ENCODE measurements at places on chromosomes 3 and 15.

DNA sequence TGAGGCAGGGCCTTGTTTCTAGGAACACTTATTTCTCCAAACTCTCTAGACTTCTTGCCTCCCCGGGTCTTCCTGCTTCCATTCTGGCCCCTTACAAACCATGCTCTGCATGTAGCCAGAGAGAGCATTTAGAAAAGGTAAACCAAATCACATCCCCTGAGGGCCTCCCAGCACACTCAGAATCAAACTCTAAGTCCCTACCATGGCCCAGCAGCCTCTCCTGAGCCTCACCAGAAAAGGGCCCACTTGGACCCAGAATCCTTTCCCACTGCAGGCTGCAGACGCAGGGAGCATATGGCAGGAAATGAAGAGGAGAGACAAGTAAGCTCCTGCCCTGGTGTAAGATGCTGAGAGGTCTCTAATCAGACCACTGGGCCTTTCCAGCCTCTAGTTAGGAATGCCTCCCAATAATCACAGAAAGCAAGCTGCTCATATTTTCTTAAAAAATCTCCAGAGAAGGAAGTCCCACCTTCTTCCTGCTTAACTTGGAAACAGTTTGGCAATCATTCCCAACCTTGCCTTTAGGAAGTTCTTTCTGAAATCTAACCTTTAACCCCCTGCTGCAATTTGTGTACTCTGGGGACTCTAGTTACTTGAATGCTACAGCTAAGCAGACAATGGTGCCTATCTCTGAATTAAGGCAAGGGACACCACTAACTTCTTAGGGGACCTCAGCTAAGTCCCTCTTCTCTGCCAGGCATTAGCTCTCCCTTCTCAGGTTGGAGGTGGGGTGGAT lies 4.2 kb downstream of the AMOTL2 start:
- no peak for DNase-seq

DNA sequence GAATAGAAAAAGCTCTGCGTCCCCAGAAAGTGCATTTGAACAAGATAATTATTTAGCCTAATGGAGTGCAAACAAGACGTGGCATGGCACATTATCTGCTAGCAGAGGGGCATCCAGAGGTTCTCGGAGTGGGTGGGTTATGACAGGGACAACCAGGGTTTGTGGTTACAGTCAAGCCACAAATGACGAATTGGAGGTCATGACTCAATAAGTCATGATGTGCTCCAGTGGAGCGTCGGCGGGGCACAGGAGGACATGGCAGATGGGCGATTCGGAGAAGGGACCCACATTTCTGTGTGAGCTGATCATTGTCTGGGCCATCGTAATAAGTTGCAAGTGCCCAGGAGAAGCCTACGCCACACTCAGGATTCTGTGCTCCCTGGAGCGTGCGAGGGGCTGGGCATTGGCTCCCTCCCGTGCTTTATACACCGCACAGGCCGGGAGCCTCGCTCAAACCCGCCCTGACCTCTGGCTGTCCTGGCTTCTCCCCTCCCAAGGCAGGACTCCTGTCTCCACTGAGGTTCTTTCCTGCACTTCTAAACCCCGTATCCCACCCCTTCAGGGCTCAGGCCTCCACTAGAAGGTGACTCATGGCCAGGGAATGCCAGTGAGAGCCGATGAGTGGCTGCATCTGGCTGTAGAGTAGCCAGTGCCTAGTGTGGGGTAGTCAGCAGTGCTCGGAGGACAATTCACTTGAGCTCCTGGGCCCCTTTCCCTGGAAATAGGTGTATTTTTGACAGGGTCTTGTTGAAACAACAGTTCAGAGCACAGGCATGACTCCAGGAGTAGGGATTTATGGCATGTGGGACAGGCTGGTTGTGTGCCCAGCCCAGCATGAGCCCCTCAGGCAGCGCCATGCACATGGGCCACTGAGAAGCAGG lies 67.4 kb downstream of the GRIP2 start:
- peak; percentile 88 for DNase-seq

GRCh38 chr3:6039971-6040370 lies 820.9 kb upstream of the GRM7 start:
- no peak for DNase-seq

DNA sequence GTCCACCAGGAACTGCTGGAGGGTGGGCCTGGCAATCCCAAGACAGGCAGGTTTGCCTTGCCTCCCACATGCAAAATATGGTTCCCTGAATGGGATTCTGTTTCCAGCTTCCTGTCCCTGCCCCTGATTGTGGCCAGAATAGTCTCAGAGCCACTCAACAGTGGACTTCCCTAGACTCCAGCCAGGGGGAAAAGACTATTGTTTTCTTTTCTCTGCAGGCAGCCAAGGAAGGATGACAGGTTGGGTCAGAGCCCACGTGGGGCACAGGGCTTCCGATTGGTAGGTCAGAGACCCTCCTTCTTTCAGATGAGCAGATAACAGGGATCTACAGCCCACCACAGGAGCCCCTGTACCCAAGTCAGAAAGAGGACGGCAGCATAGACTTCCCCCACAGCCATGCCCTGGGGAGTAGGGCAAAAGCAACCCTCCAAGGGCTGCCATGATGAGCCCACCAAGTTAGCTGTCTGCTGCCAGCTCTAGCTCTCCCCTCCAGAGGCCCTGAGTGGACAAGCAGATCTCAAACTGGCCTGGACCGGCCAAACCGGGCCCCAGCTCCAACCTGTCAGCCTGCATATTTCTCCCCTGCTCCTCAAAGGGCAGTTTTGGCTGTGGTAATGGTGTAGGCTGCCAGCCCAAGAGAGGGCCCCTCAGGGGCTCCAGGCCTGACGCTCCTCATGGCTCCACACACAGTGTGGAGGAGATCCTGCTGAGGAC lies 6.4 kb downstream of the TLR9 start:
- DNase-seq: no peak

- no peak for DNase-seq
Measured at GRCh38 chr15:57305009-57305408, 71.3 kb upstream of the CGNL1 start.

GRCh38 chr3:58101499-58102389 lies 93.5 kb downstream of the FLNB start:
- no peak for DNase-seq

- no peak for DNase-seq
Measured at GRCh38 chr3:40468018-40468417, 8.9 kb upstream of the ZNF619 start.

DNA sequence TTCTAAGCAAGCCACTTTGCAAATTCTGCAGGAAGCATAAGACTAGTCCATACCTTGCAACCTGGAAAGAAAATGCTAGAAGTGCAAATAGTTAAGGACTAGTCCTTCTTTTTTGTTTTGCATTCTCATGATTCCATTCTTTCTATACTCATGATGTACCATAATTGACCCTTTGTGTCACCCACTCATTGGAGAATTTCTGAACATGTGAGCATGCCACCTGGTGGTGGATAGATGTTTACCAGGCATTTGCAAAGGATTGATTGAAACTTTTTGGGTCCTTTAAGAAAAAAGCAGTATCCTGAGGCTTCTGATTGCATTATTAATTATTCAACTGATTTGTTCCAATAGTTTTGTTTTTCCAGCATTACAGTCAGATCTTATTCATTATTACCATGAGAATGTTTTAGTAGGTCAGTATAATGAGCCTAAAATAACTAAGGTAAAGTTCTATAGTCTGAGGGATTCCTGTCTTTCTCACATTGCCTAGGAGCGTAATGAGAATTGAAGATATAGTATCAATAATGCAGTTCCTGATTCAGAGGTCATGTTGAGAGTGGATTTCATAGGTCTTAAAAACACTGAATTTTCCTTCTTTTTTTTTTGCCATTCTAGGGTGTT lies 20.2 kb upstream of the DIPK2A start:
- peak; percentile 54 for DNase-seq

GRCh38 chr3:61858054-61858453 lies 296.7 kb downstream of the PTPRG start:
- DNase-seq: peak; percentile 45

- DNase-seq: no peak
Measured at GRCh38 chr3:114904633-114905032, 242.5 kb downstream of the ZBTB20 start.

DNA sequence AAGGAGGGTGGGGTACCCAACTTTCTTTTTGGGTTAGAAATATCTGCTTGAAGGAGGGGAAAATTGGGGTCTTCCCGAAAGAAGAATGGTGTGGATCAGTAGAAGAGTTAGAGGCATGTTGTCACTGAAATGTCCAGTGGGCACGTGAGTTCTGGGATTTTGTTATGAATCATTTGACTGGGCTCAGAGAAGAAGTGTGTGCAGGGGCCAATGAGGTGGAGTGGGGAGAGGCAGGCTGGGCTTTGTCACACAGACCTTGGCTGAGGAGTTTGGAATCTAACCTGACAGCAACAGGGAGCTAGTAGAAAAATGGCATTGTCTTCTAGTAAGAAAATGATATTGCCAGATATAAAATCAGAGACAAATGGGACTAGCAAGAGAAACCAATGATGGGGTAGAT lies 436.8 kb downstream of the MFSD1 start:
- peak; percentile 61 for DNase-seq

DNA sequence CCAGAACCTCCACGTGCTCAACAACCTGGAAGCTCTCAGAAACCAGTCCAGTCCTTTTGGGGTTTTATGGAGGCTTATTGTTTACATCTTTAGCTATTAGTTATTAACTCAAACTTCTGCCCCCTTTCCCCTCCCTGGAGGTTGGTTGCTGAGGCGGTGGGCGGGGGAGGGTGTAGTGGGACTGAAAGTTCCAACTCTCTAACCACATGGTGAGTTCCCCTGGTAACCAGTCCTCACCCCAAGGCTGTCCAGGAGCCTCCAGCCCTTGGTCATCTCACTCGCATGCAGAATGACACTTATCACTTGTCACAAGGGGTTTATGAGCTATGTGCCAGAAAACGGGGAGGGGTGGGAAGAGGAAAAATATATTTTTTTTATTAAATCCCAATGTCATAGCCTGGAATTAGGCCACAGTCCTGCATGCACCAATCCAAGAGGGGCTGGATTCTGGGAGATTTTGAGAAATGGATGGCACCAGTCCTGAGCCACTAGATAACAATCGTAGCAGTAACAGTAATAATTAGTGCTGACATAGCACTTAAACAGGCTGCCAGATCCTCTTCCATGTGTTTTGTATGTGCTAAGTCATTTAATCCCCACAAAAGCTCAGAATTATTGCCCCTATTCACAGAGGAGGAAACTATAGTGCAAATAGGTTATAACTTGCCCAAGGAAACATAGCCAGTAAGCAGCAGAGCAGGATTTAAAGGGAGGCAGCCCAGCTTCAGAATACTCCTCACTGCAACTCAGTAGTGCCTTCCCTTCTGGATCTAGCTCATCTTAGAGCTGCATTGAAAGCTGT lies 85.7 kb downstream of the CRYGS start:
- peak; percentile 6 for DNase-seq

DNA sequence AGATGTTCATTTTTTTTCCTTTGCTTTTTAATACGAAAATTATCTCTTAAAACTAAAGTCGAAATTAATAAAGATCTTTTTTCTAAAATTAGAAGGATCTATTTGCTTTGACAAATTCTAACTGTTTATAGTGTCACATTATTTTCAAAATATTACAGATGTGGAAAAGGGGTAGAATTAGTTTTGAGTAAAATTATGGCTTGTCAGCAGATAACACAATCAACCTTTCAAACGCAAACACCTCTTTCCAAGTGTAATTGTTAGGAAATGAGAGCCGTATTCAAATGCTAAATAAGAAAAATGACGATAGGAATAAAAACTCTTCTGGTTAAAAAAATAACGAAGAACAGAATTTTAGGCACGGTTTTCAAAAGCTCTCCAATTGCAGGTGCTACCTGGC lies 704.7 kb downstream of the NLGN1 start:
- no peak for DNase-seq

- DNase-seq: no peak
Measured at GRCh38 chr3:149252272-149252671, 30.6 kb upstream of the CP start.

- DNase-seq: no peak
Measured at GRCh38 chr3:159186581-159186980, 384.7 kb downstream of the MFSD1 start.

- peak; percentile 19 for DNase-seq
Measured at GRCh38 chr3:152834776-152835600, at the start of gene P2RY1. P2RY1 (plus strand) TSS chr3:152835131; CDS start chr3:152835783, 652 bp downstream.

- no peak for DNase-seq
Measured at GRCh38 chr3:189395825-189396224, 224.1 kb downstream of the TPRG1 start.

- DNase-seq: no peak
Measured at GRCh38 chr3:52246728-52247408, 1.3 kb downstream of the PPM1M start.

GRCh38 chr15:85003593-85004312 lies 22.1 kb downstream of the PDE8A start:
- no peak for DNase-seq

DNA sequence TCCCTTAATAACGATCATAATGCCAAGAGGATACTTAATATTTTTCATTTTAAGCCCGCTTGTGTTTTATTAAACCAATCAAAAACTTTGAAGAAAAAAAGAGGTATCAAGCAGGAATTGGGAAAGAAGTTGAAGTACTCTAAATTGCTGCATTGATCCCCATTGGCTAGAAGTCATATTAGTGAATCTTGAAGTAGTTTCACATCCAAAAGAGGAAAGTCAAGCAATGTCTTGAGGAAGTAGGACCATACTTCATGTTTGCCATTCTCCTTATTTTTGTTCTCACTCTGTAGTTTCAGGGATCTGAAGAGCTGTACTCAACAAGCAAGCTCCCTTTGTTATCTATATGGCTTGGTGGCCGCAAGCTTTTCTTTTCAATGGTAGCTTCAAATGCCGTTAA lies 2.2 kb downstream of the SCAANT1 start:
- no peak for DNase-seq

DNA sequence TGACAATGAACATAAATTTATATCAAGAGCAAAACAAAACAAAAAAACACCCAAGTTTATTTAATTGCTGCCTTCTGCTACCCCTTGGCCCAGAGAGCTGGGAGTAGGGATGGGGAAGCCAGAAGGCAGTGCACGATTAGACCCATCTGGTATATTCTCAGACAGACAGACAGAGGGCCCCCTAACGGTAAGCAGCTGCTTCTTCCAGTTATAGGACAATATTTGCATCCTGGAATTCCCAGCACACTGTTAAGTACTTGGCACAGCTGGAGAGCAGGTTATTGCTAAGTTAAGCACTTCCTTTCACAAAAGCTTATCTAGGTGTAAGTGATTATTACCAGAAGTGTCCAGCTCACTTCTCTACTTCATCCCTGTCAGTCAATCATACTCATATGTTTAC lies 39.3 kb downstream of the C2CD4B start:
- peak; percentile 46 for DNase-seq

DNA sequence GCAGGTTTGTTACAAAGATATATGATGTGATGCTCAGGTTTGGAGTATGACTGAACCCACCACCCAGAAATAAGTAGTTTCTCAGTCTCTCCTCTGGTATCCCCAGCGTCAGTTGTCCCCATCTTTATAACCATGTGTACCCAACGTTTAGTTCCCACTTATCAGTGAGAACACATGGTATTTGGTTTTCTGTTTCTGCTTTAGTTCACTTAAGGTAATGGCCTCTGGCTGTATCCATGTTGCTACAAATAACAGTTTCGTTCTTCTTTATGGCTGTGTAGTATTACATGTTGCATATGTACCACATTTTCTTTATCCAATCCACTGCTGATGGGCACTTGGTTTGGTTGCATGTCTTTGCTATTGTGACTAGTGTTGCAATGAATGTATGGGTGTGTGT lies 132.3 kb downstream of the LMLN start:
- DNase-seq: no peak
